ENCODE measurements at places on chromosomes 5 and 9.

DNA sequence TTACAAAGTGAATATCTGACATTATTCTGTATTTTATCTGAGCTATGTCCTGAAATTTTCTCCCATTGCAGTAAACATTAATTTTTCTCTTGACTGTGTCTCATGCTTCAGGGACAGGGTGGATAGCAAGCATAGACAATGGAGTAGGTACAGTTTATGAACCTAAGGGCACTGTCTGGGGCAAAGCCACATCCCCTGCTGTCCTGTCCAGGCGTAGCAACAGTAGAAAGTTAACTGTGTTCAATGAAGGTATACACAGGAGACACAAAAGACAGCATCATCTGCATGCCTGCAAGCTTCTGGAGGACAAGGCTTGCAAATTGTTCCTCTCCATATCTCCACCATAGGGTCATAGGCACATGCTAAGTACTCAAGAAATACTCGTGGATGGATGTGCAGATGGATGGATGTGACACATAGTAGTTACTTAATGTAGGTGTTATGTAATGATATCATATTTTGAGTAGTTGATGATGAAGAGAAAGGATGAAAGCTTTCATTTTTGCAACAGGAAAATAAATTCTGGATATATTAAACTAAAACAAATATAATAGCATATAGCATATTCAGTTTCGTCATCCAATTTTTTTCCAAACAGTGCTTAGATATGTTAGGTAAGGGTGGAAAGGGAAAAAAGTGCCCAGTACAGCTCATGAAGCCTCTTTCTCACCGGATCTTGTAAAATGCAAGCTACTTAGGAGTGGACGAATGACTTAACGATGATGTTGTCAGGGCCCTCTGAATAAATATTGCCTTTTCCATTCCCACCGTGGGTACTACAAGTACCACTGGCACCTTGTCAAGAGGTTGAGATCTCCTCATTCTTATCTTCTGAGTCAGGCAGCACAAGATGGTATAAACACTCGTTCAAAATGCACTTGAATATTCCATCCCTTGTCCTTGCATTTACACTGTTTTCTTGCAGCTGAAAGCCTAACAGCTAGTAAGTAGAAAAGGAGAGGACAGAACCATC, 19.9 kb upstream of the ZSWIM6 start:
- peak; percentile 67 for DNase-seq

- DNase-seq, result no peak
Measured at GRCh38 chr5:172732201-172732865, 38.7 kb downstream of the DUSP1 start.

- peak; percentile 41 for DNase-seq
Measured at GRCh38 chr5:76606701-76607100, 16.5 kb downstream of the F2RL2 start.

GRCh38 chr9:109812818-109813281, 32.9 kb downstream of the PALM2AKAP2 start:
- DNase-seq, result no peak

- no peak for DNase-seq
Measured at GRCh38 chr9:68913054-68913453, 100.9 kb downstream of the PRKACG start.

DNA sequence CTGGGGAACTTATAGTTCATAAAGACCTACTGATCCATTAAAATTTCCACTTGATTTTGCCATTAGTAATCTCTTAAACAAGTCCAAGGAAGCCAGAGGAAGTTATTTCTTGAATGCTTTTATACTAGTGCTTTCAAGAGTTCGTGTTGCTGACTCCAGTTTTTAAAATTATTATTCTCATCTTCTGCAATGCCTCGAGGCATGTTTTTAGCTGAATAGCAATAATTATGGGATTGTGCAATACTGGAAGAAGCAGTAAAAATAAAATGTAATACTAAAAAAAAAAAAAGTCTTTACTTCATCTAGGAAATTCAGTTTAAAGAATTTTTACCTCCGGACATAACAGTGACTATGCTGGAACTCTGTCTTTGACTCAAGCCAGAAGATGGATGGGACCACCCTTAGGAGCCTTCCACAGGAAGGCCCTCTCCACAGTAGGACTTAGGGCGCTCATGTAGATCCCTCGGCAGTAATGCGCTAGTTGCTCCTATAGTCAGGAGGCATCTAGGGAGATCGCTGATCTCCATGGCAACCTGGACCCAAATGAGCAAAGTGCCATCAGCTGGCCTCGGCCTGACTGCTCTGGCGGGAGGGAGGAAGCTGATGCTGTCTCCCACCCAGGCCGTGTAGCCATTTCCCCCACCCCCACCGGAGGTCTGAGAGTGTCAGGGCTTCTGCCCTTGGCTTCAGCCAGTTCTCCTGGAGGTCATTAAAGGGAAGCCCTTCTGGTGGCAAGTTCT, 56.7 kb downstream of the DAPK1 start:
- DNase-seq, result no peak

- DNase-seq, result no peak
Measured at GRCh38 chr5:51983161-51983560, 599.9 kb downstream of the ISL1 start.

DNA sequence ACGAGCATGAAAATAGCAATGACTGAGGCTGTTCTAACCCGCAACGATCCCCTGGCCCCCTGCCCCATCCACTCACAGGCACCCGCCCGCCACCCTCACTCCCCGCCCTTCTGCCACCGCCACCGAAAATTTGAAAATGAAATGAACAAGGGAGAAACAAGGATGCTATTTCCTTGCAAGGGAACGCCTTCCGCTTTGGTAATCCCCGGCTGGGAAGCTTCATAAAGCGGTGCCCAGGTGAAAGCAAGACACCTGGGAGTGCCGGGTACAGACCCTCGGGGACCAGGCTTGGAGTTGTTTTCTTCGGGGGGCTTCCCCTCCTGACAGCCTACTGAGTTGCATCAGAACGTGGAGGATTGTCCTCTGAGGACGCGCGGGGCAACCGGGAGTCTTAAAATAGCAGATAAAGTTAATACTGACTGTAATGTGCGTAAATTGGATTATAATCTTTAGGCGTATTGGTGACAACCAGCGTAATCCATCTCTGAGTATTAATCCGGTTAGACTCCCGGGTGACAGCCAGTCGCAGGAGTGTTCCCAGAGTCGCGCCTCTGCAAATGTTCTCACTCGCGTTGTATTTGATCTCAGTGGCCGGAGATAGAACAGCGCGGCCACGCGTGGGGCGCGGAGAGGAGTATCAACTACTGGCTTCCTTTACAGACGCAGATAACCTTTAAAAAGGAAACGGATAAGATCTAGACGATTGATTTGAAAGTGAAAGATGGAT, 885 bp upstream of the MLLT3 start:
- DNase-seq, result no peak

GRCh38 chr5:8188874-8189565, 320.1 kb downstream of the MTRR start:
- DNase-seq, result no peak

DNA sequence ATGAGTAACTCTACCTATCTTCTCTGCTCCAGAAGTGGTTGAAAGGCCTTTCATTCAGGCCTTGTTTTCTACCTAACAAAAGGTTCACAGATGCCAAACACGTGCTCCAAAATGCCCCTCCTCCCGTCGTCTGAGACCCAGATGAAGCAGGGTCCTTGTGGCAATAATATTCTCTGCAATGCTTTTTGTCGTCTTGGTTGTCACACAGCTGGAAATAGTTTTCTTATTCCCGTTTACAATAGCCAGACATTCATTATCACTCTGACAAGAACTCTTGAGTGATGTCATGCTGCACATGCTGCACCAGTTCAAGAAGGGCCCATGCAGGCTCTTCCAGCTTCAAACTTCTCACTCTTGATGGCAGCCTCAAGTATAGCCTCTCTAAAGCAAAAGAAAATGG, 7.8 kb downstream of the LPAR1 start:
- DNase-seq, result peak; percentile 39

DNA sequence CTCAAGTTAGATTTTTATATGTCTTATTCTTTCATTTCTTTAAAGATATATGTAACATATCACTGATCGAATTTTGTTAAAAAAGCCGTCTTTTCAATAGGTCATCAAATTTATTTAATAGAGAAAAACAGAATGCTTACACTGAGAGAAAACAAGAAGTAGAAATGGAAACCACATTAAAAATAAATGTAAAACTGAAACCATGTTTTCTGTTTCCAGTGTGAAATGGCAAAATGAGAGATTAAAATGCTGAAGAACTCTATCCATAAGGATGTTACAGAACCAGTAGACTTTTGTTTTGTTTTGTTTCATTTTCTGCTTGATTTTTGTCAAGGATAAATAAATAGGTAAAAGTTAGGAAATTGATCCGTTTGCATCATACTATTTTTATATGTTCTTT, 210.1 kb downstream of the PRDM9 start:
- no peak for DNase-seq

DNA sequence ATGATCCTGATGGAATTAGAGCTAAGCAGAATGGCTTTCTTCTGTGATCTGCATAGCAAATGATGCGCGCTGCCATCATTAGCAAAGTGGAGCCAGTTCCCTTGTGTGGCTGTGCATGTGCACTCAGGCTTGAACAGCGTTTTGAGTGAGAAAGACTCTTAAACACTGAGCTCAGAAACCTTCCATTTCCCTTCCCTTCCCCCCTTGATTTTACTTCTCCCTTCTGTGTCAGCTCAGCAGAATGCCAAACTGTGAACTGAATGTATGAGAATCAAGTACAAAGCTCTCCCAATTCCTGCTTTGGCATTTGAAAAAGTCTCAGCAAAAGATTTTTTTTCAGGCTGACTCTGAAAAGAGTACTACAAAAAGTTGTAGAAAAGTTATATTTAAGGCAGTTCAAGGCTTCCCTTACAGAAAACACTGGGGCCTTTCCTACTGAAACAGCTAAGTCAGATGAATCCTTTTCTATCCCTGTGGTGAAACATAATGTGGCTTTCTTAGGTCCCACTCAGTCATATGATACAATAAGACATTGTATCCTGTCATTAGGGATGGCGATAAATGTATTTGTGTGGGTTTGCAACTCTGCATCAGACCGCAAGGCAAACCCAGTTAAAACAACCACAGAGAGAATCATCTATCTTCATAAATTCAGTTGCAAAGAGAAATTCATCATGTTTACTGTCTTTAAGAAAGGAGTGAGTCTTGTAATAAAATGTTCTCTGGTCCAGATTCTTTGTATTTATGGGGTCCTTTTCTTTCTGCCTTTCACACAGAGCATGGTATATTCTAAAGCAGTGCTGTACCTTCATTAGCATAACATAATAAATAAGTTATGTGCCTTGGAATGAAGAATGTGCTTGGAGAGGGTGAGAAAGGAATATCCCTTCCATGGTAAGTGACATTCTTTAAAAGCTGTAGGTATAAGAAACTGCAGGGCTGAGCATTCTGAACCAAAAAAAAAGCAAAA, 222.6 kb downstream of the CAAP1 start:
- DNase-seq, result no peak

- DNase-seq, result peak; percentile 69
Measured at GRCh38 chr9:129549684-129550083, 71.2 kb downstream of the C9orf50 start.

DNA sequence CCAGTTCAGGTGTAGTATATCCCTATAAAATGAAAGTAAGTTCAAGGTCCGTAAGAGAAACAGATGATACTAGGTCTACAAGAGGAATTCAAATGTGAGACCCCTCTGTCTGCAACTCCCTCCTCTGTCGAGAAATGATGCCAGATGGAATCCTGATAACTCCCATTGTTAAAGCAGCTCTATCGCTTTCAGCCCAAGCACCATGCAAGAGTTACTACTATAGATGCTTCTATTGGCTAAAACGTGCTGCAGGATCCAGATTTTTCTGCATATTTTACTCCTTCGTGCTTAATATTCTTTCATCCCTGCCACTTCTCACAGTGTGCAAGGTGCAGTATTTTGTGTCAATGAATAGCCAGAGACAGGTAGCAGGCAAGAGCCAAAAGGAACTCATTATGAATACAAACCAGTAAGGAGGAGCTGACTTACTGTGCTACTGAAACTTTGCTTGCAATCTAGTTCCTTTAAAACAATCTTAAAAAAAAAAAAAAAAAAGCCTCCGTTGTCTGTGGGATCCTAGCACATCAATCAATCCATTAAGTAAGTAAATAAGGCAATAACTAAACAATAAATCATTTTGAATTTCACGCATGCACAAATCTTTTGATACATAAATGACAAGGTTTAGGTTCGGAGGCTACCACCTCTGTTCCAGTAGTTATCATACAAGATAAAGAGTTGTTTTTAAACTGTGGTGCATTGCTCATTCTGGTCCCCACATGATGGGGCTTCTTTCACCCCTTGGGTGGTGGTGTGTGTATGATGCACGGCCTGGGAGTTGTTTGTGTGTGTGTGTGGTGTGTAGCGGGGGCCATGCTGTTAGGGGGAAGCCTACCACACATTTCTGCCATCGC, 151.1 kb upstream of the MPDZ start:
- DNase-seq, result no peak

DNA sequence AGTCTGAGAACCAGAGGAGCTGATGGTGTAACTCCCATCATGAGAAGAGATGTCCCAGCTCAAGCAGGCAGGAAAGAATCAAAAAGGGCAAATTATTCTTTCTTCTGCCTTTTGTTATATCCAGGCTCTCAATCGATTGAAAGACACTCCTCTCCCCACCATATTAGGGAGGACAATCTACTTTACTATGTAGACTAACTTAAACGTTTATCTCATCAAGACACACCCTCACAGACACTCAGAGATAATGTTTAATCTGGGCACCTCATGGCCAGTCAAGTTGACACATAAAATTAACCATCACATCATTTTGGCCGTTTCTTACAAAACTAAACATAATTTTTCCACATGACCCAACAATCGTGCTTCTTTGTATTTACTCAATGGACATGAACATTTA, 534.3 kb upstream of the RORB start:
- no peak for DNase-seq

GRCh38 chr5:143405063-143405848, 1.8 kb upstream of the NR3C1 start:
- DNase-seq, result peak; percentile 87

- no peak for DNase-seq
Measured at GRCh38 chr9:124015661-124016131, 4.1 kb downstream of the LHX2 start.

- no peak for DNase-seq
Measured at GRCh38 chr9:79490657-79491248, 81.0 kb upstream of the TLE4 start.

DNA sequence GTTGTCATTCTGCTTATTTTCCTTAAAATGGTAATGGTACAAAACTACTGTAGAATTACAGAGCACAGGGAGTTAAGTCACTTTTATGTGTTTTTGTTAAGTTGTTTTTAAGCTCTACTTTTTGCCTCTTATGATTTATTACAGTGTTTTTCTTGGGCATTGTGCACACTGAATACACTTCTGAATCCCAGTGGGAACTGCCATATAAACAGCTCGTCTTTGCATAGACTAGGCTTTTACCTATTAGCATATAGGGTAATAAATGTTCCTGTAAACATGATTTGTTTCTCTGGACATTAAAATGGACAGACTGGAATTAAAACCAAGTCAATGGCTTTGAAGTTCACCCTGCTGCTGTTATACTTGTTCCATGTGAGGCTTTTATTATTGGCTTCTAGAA, 12.2 kb downstream of the KLF9 start:
- no peak for DNase-seq

DNA sequence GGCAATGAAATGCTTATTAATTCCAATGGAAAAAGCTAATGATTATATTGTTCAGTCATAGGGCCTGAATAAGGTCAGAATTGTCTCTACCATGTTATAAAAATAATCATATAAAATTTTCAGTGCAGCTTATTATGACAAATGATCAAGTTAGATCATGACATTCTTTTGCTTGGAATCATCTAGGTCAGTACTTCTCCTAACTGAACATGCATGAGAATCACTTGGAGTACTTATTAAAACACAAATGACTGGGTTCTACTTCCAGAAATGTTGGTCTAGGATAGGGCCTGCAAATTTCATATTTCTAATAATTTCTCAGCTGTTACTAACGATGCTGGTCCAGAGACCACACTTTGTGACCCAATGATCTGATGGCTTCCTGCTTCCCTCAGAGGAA, 806.0 kb upstream of the ZNF608 start:
- peak; percentile 32 for DNase-seq

GRCh38 chr9:133976887-133977286, 15.2 kb downstream of the VAV2 start:
- DNase-seq, result no peak
